ENCODE measurements at places on chromosomes 16 and 17. TPM values are rescaled to one million over a fixed set of nuclear protein-coding genes. Genes with fewer than 3 reads are reported as not detected.

CFAP97D1 gene
- total RNA-seq = 0.01 TPM

HOXB1 gene
- total RNA-seq = not detected

SLC16A13 gene
- 8.7 TPM for total RNA-seq

SKAP1 gene
- not detected for total RNA-seq

PFN1 gene
- 2,824 TPM for total RNA-seq

RASD1 gene
- 4.9 TPM for total RNA-seq

ENPP7 gene
- not detected for total RNA-seq

CDH13 gene
- 0.01 TPM for total RNA-seq

NEUROD2 gene
- total RNA-seq = 0.01 TPM

SLC9A5 gene
- total RNA-seq = 1.7 TPM

MAP2K6 gene
- total RNA-seq = 7.2 TPM

TNFRSF13B gene
- not detected for total RNA-seq

ANKFN1 gene
- total RNA-seq = not detected

MRPL27 gene
- total RNA-seq = 147 TPM

CRHR1 gene
- total RNA-seq = 0.09 TPM

ABAT gene
- 0.26 TPM for total RNA-seq

SLFN14 gene
- total RNA-seq = not detected

KRT25 gene
- not detected for total RNA-seq

KRTAP2-2 gene
- not detected for total RNA-seq

KRTAP4-6 gene
- not detected for total RNA-seq

C1QTNF1 gene
- total RNA-seq = 59.1 TPM

RABEP2 gene
- total RNA-seq = 8.7 TPM

ELMO3 gene
- total RNA-seq = 0.80 TPM
